ENCODE measurements at places on chromosomes 7 and 10.

DNA sequence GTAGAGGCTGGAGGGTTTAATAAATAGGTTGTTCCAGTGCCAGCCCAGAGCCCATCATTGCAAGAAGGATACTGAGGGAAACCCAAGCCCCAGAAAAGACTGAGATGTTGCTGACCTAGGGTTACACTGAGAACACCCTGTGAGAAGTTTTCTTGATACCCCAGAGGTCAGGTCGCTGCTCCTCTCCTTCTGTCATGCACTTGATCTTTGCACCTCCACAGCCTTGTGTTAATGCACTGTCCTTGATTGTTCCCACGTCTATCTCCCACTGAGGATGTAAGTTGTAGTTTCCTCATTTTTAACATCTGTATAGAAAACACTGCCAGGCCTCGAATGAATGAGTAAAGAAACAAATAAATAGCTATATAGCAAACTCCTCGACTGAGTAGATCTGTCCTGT lies 195.3 kb upstream of the AHR start:
- DNase-seq = no peak

- DNase-seq = no peak
Observed at GRCh38 chr7:81029511-81029910, 110.7 kb upstream of the SEMA3C start.

GRCh38 chr10:127370601-127371000 lies 174.2 kb upstream of the INSYN2A start:
- DNase-seq = no peak

DNA sequence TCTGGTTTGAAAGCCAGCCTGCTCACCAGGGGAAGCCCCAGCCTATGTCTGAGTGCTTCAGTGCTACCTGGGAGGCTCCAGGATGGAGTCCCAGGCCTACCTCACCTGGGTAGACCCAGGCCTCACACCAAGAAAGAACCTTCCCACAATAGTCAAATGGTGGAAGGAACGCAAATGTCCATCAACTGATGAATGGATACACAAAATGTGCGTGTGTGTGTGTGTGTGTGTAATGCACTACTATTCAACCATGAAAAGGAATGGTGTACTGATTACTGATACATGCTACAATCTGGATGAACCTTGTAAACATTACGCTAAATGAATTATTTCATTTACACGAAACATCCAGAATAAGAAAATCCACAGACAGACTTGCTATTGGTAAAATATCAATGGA lies 15.2 kb upstream of the ADRB1 start:
- DNase-seq = no peak

DNA sequence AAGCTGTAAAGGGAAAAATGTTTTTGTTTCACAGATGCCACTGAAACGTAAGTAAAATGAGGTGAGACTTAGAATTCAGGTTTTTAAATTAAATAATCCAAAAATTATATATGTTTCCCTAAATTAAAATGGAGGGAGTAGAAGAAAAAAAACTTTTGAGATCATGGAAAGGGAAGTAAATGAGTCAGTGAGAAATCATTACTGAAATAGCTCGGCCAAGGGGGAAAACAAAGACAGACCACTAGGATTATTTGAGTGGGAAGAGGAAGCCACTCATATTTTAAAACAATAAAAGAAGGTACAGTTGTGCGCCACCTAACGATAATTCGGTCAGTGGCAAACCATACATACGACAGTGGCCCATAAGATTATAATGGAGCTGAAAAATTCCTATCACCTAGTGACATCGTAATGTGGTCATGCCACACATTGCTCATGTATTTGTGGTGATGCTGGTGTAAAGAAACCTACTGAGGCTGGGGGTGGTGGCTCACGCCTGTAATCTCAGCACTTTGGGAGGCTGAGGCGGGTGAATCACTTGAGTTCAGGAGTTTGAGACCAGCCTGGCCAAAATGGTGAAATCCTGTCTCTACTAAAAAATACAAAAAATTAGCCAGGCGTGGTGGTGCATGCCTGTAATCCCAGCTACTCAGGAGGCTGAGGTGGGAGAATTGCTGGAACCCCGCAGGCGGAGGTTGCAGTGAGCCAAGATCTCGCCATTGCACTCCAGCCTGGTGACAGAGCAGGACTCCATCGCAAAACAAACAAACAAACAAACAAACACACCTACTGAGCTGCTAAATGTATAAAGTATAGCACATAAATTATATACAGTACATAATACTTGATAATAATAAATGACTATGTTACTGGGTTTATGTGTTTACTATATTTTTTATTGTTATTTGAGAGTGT lies 64.7 kb downstream of the MKX start:
- DNase-seq = no peak

All from stimulated activated CD8-positive, alpha-beta memory T cell treated with anti-CD3 and anti-CD28 coated beads, Interleukin-7, amount 100 ng/mL, for 1 hour (primary cell).